Right atrium auricular region (tissue), 2 donors: ENCODE measurements at places on chromosomes 1 and 21. TPM values are rescaled to one million over a fixed set of nuclear protein-coding genes. Genes with fewer than 3 reads are reported as not detected.

Gene CLK2
- total RNA-seq, result 16.4 TPM

Gene LMX1A
- total RNA-seq, result not detected

DNA sequence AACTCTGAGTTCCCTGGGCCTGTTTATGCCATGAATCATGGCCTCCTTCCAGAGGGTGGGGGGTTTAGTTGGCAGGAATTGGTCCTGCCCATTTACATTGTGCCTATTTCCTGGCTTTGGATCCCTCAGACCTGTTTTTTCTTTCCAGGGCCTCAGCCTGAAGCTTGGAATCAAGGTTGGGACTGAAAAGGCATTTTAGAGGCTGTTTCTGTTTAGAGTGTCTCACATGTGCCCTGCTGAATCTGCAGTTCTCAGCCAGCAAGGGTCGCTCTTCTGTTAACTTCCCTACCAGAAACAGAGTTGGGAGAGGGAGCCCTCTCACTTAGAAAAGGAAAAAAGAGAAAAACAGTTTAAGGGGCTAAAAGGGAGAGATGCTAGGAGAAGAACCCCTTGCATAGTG lies 191.1 kb downstream of the PTPRC start:
- DNase-seq, result no peak
- H3K4me3 ChIP-seq, result no peak overlapping the region
- H3K4me1 ChIP-seq, result no peaks in the 10 kb centered on the region
- no peaks in the 10 kb centered on the region for H3K27me3 ChIP-seq

Gene CHRM3
- total RNA-seq, result 2.2 TPM

DNA sequence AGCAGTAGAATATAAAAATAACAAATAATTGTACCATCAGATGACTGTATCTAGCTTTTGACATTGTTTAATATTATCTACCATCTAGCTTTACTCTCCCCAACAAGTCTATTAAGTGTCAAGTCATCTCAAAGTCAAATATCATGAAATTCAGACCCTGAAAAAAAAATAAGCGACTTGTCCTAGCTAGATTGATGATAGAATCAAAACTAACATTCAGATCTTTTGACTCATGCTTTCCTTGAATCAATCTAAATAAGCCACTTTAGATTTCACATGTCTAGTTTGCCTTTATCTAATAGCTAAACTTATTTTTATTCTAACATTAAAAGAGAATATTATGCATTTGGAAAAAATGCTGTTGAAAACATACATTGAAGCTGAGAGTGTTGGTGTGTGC lies 35.4 kb downstream of the CRB1 start:
- H3K4me1 ChIP-seq, result no peaks in the 10 kb centered on the region
- H3K27ac ChIP-seq, result no peak overlapping the region
- no peaks in the 10 kb centered on the region for H3K36me3 ChIP-seq
- H3K4me3 ChIP-seq, result no peak overlapping the region
- DNase-seq, result no peak
- no peaks in the 10 kb centered on the region for H3K27me3 ChIP-seq

DNA sequence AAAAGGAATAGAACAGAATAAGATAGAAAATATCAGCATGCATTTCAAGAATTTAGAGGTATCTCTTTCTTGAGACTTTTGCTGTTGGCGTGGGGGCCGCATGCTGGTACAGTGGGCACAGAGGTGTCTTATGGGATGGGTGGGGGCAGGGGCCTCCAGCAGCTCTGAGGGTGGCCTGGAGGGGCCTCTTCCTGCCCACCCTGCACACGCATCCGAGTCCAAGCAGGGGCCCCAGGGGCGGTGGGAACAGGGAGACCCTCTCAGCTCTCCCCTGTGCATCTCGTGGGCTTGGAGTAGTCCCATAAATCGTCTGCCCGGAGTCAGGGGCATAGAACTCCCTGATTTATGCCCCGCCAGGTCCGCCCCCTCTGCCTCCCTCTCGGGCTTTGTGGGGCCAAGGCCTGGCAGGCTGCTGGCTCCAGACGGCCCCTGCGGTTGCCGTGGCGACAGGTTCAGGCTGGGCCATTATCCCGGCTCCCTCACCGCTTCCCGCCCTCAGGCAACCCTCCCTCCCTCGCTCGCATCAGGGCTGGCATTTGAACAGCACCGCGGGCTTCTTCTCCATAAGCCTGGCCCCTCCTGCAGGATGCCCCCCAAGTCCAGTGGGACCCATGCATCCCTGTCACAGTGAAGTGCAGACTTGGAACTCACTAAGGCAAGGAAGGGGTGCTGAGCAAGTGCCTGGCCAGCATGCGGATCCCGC lies 133.2 kb upstream of the ZBTB40 start:
- H3K27me3 ChIP-seq, result no peaks in the 10 kb centered on the region
- no peak overlapping the region for H3K4me3 ChIP-seq
- DNase-seq, result no peak
- H3K4me1 ChIP-seq, result no peaks in the 10 kb centered on the region
- H3K36me3 ChIP-seq, result no peaks in the 10 kb centered on the region

DNA sequence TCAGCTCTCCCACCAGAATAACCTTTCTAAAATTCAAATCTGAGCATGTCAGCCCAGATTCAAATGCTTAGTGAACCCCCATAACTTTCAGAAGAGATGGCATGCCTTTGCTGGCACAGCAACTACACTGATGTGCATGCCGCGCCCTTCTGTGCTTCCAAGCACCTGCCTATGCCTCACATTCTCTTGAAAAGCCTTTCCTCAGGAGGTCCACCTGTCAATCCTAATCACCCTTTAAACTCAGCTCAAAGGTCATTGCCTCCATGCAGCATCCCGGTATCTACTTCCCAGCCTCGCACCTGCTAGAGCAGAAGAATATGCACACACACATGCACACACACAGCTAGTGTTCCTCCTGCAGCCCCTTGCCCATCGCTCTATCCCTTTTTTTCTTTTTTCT lies 5.2 kb upstream of the S100A2 start:
- H3K36me3 ChIP-seq, result no peaks in the 10 kb centered on the region
- H3K27ac ChIP-seq, result no peak overlapping the region
- peaks cover 49% of the 10 kb centered on the region for H3K4me1 ChIP-seq
- no peaks in the 10 kb centered on the region for H3K27me3 ChIP-seq
- H3K4me3 ChIP-seq, result no peak overlapping the region
- DNase-seq, result no peak

Gene RXFP4
- total RNA-seq, result not detected

Gene CBS
- total RNA-seq, result 8.3 TPM

DNA sequence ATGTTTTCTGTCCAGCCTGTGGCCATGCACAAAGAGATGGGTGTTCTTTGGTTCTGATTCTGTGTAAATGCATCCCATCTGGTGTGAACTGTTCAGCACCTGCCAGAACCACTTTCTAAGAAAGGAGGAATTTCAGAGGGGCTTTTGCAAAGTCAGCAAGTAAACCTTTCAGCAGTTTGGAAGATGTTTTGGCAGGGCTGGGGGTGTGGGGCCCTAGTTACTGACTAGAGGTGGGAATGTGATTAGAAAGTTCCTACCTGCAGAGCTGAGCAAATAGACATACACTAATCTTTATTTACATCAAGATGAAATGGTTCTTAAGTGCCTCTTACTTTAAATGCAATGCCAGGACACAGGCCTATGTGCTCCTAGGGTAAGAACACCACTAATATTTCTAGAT lies 378.1 kb upstream of the USP24 start:
- no peak overlapping the region for H3K4me3 ChIP-seq
- no peak for DNase-seq
- no peak overlapping the region for H3K27ac ChIP-seq
- H3K4me1 ChIP-seq, result no peaks in the 10 kb centered on the region
- no peaks in the 10 kb centered on the region for H3K36me3 ChIP-seq
- no peaks in the 10 kb centered on the region for H3K27me3 ChIP-seq

Gene NBPF4
- not detected for total RNA-seq

Gene YBX1
- total RNA-seq, result 801 TPM

DNA sequence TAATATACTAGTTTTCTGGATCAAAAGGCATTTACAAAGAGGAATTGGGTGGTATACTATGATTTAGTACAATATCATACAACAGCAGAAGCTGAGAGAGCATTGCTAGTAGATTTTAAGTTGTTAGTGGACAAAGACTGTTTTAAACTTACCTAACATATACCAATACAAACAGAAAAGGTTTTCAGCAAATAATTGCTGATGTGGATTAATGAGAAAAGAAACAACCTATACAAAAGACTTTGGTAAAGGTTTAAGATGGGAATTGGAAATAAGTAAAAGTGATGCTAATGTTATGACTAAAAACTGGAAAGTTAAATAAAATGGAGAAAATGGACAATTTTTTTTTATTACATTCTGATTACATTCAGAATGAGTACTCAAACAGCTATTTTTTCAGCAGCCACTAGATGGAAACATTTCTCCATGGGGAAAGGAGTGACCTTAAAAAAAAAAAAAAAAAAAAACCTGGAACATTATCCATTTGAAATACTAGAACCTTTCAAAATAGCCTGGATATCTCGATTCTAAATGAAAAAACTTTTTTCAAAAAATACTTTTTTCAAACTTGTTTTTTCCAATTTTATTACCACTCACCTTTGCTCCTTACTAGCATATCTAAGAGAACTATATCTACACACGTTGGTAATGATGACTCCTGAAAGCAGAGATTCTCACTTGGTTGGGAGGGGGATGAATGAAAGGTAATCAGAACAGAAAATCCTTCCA lies 55.4 kb downstream of the EPRS1 start:
- H3K27ac ChIP-seq, result no peak overlapping the region
- DNase-seq, result no peak
- H3K4me1 ChIP-seq, result peaks cover 4% of the 10 kb centered on the region
- no peak overlapping the region for H3K4me3 ChIP-seq
- peaks cover 29% of the 10 kb centered on the region for H3K36me3 ChIP-seq

DNA sequence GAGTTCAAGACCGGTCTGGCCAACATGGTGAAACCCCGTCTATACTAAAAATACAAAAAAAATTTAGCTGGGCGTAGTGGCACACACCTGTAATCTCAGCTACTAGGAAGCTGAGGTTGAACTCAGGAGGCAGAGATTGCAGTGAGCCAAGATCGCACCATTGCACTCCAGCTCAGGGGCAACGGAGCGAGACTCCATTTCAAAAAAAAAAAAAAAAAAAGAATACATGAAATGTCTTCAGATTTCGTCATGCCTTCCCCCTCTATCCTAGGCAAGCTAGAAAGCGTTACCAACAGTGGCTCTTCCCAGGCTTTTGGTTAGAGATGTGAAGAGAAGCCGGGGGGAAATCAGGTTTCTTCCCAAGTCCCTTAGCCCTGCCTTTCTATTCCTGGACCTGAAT lies 3.6 kb downstream of the TFF1 start:
- no peaks in the 10 kb centered on the region for H3K27me3 ChIP-seq
- H3K4me3 ChIP-seq, result no peak overlapping the region
- no peak for DNase-seq
- no peak overlapping the region for H3K27ac ChIP-seq
- no peaks in the 10 kb centered on the region for H3K4me1 ChIP-seq

DNA sequence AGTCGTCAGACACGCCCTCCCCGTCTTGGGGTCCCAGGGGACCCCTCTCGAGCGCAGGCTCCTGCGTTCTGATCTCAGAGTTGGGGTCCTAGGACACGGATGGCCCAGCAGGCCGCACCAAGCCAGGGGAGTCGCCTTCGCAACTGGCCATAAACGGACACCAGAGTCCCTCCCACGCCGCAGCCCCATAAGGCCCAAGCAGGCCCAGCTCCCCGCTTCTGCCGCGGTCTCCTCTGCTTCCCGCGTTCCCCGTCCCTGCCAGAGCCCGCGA lies 633 bp downstream of the DMRTA2 start:
- H3K4me3 ChIP-seq, result no peak overlapping the region
- H3K4me1 ChIP-seq, result no peaks in the 10 kb centered on the region
- peaks cover 93% of the 10 kb centered on the region for H3K27me3 ChIP-seq

Gene SLC9C2
- 0.24 TPM for total RNA-seq

- H3K36me3 ChIP-seq, result peaks cover 4% of the 10 kb centered on the region
- no peak overlapping the region for H3K27ac ChIP-seq
- no peak overlapping the region for H3K4me3 ChIP-seq
- no peaks in the 10 kb centered on the region for H3K27me3 ChIP-seq
- H3K4me1 ChIP-seq, result no peaks in the 10 kb centered on the region
Observed at GRCh38 chr1:237556911-237557310, 333.8 kb downstream of the ZP4 start.

GRCh38 chr1:94490556-94490955 lies 51.0 kb downstream of the F3 start:
- H3K36me3 ChIP-seq, result peaks cover 29% of the 10 kb centered on the region
- H3K27ac ChIP-seq, result no peak overlapping the region
- no peak for DNase-seq
- no peaks in the 10 kb centered on the region for H3K4me1 ChIP-seq

Gene RXRG
- total RNA-seq, result 3.3 TPM

GRCh38 chr1:234743791-234744611 lies 134.0 kb upstream of the IRF2BP2 start:
- peak overlapping the region; percentile 31 for H3K27ac ChIP-seq
- no peak overlapping the region for H3K4me3 ChIP-seq
- no peaks in the 10 kb centered on the region for H3K36me3 ChIP-seq
- DNase-seq, result no peak

GRCh38 chr1:223133306-223133823 lies 9.7 kb downstream of the TLR5 start:
- no peak overlapping the region for H3K27ac ChIP-seq
- no peak overlapping the region for H3K4me3 ChIP-seq
- H3K36me3 ChIP-seq, result no peaks in the 10 kb centered on the region
- H3K27me3 ChIP-seq, result no peaks in the 10 kb centered on the region
- no peaks in the 10 kb centered on the region for H3K4me1 ChIP-seq

Gene IFNGR2
- 40.2 TPM for total RNA-seq

- no peak for DNase-seq
- no peaks in the 10 kb centered on the region for H3K36me3 ChIP-seq
- H3K4me1 ChIP-seq, result no peaks in the 10 kb centered on the region
Observed at GRCh38 chr1:67723620-67724019, 38.6 kb downstream of the GADD45A start.

DNA sequence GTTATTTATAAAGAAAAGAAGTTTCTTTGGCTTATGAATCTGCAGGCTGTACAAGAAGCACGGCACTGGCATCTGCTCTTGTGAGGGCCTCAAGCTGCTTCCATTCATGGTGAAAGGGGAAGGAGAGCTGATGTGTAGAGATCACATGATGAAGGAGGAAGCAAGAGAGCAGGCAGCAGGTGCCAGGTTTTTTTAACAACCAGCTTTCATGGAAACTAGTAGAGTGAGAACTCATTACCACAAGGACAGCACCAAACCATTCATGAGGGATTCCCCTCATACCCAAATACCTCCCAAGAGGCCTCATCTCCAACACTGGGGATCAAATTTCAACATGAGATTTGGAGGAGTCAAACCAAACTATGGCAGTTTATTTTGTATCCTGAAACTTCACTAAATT lies 85.8 kb upstream of the CAMK1G start:
- H3K36me3 ChIP-seq, result no peaks in the 10 kb centered on the region
- H3K4me3 ChIP-seq, result no peak overlapping the region
- DNase-seq, result no peak
- H3K27me3 ChIP-seq, result no peaks in the 10 kb centered on the region
- no peaks in the 10 kb centered on the region for H3K4me1 ChIP-seq

Gene KPRP
- not detected for total RNA-seq
